A549 treated with DMSO at 1 μM for 4 hours (cell line): ENCODE measurements at places on chromosomes 5 and 9. TPM values are rescaled to one million over a fixed set of nuclear protein-coding genes. Genes with fewer than 3 reads are reported as not detected.

The PGM5 gene
- not detected in 5 replicates for total RNA-seq

The LRRC70 gene
- 0.08 to 0.41 TPM (median 0.14 TPM) in 3 of 5 replicates, not detected in the others for total RNA-seq

The THBS4 gene
- total RNA-seq: 0.23 TPM in 1 of 5 replicates, not detected in the others

The LCN1 gene
- total RNA-seq: not detected in 5 replicates

The PIP5KL1 gene
- total RNA-seq: 2.0 to 2.6 TPM (median 2.1 TPM) in 5 replicates

The SPINK7 gene
- total RNA-seq: not detected in 5 replicates
